Activated T-cell treated with anti-CD3 and anti-CD28 coated beads, Interleukin-2, amount 50 U/mL, for 4 hours (primary cell): ENCODE measurements at places on chromosomes 1 and 21. TPM values are rescaled to one million over a fixed set of nuclear protein-coding genes. Genes with fewer than 3 reads are reported as not detected.

Gene CD84
- total RNA-seq, result 7.0 TPM

Gene CASQ2
- total RNA-seq, result not detected

Gene GPR137B
- 5.0 TPM for total RNA-seq

Gene KIF26B
- total RNA-seq, result 0.10 TPM

Gene ACOT11
- 0.34 TPM for total RNA-seq

Gene SYCP1
- not detected for total RNA-seq

Gene SLC45A1
- total RNA-seq, result 0.38 TPM

Gene ABL2
- 9.9 TPM for total RNA-seq

Gene ARL8A
- total RNA-seq, result 48.9 TPM

Gene CELA2A
- 0.52 TPM for total RNA-seq

Gene XCL2
- total RNA-seq, result 79.9 TPM

Gene CACNA1S
- total RNA-seq, result not detected

Gene OPTC
- not detected for total RNA-seq

Gene CHIA
- total RNA-seq, result not detected

Gene PEX11B
- 26.3 TPM for total RNA-seq

Gene DCDC2B
- total RNA-seq, result not detected

Gene MUL1
- total RNA-seq, result 21.6 TPM

Gene OLFML3
- 0.15 TPM for total RNA-seq

Gene AK4
- total RNA-seq, result 11.5 TPM

Gene TMIGD3
- total RNA-seq, result not detected

Gene CAPN8
- not detected for total RNA-seq

Gene FCRL1
- total RNA-seq, result 0.11 TPM

Gene TSPEAR
- total RNA-seq, result not detected

Gene MROH7
- 0.08 TPM for total RNA-seq

Gene ZNF648
- not detected for total RNA-seq

Gene GRHL3
- total RNA-seq, result not detected

Gene TTF2
- total RNA-seq, result 62.4 TPM

Gene CIART
- total RNA-seq, result 2.3 TPM

Gene CLCNKA
- total RNA-seq, result not detected

Gene ADORA3
- total RNA-seq, result not detected

Gene PKLR
- total RNA-seq, result 0.13 TPM

Gene SHISAL2A
- 4.9 TPM for total RNA-seq

Gene FCRL5
- total RNA-seq, result not detected

Gene SERPINC1
- total RNA-seq, result 0.96 TPM

Gene TFAP2E
- total RNA-seq, result 1.3 TPM

Gene PGLYRP3
- not detected for total RNA-seq

Gene FRRS1
- total RNA-seq, result 0.82 TPM

Gene ITPKB
- total RNA-seq, result 28.3 TPM

Gene RXRG
- not detected for total RNA-seq

Gene COA7
- 44.0 TPM for total RNA-seq

Gene NCF2
- total RNA-seq, result 0.89 TPM

Gene FCRLA
- 0.28 TPM for total RNA-seq

Gene CNIH4
- 31.2 TPM for total RNA-seq
